ENCODE measurements at places on chromosomes 1 and 21.

- no peak for DNase-seq
Measured at GRCh38 chr1:55035904-55036303, 3.4 kb upstream of the PCSK9 start.

DNA sequence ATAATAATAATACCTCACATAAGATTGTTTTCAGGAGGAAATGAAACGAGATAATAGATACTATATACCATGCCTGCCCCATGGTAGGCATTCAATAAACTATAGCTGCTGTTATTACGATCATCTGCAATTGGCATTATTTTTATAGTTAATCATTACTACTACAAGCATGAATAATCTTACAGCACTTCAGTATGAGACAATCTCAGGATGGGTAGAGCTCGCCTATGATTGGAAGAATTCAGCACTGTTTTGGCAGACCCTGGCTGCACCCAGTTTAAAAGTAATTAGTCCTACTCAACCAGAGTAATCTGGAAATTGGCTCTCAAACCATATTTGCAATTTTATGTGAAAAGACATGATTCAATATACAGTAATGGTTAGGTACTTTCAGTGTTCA is 105.0 kb upstream of the DPYD start:
- no peak for DNase-seq

- no peak for DNase-seq
Measured at GRCh38 chr1:94039871-94040569, 80.9 kb downstream of the ABCA4 start.

GRCh38 chr1:38265293-38266196 is 219.0 kb upstream of the POU3F1 start:
- no peak for DNase-seq

DNA sequence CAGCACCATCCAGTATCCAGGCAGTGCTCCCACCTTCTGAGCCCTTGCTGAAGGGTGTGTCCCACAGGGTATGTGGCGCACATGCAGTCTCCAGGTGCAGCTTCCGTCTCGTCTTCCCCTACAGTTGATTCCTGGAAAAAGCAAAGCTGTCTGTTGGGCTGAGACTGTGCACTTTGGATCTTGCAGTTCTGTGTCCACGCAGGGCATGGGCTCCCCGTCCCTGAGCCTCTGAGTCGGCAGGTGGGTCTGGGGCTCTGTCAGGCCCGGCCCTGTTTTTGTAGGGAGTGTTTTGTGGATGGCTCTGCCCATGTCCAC is 32.8 kb downstream of the SNAP47 start:
- no peak for DNase-seq

- DNase-seq: no peak
Measured at GRCh38 chr1:101220906-101221305, 15.9 kb upstream of the S1PR1 start.

GRCh38 chr1:228376262-228376628 is 30.4 kb downstream of the TRIM11 start:
- no peak for DNase-seq

DNA sequence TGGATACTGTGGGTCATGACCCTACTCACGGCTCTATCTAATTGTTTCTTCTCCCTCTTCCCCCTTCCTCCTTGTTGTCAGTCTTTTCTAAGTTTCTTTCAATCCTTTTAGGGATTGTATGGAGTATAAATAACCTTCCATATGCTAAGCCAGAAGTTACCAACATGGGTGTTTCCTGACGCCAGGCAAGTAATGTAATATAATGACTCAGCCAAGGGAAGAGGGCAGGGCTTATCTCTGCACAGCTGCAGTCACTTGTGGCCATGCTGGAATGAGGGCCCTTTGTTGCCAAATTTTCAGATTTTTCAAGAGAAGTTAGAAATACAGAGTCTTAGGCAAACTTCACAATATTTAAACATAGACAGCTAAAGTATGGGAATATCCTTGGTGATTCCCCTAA is 194.6 kb downstream of the ST6GALNAC3 start:
- no peak for DNase-seq

- DNase-seq: no peak
Measured at GRCh38 chr1:169590932-169591331, 4.7 kb upstream of the F5 start.

GRCh38 chr1:23242414-23242813 is 25.1 kb upstream of the HTR1D start:
- DNase-seq: no peak

- DNase-seq: no peak
Measured at GRCh38 chr1:111843177-111843576, 87.5 kb downstream of the DDX20 start.

- no peak for DNase-seq
Measured at GRCh38 chr1:223833948-223834347, 11.8 kb downstream of the TP53BP2 start.

DNA sequence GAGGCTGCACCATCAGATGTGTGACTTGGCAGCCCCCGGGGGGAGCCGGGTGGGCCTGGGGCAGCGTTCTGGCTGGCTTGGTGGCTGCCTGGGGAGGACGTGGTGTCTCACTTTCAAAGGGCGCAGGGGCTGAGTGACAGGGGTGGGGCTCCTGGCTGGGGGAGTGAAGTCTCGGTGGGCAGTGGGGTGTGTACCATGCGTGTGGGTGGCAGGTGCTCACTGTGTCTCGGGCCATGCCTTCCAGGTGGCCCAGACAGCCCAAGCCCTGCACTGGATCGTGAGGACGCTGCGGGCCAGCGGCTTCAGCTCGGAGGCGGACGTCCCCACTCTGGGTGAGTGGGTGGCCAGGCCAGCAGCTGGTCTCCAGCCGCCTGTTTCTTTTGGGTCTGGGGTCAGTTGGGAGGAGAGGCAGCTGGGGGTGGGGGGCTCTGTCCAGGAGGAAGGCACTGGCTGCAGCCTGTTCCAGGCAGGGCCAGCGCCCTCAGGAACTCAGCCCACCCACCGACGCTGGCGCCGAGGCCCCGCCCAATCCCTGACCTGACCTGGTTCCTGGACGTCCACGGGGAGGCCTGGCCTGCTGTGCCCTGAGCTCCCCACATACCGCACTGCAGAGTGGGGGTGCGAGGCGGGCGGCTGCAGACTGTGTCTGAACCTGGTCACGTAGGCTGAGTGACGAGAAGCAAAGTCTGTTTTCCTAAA is 30.6 kb upstream of the LRRC3 start:
- DNase-seq: no peak

GRCh38 chr1:168506204-168506819 is 37.5 kb downstream of the XCL2 start:
- no peak for DNase-seq

DNA sequence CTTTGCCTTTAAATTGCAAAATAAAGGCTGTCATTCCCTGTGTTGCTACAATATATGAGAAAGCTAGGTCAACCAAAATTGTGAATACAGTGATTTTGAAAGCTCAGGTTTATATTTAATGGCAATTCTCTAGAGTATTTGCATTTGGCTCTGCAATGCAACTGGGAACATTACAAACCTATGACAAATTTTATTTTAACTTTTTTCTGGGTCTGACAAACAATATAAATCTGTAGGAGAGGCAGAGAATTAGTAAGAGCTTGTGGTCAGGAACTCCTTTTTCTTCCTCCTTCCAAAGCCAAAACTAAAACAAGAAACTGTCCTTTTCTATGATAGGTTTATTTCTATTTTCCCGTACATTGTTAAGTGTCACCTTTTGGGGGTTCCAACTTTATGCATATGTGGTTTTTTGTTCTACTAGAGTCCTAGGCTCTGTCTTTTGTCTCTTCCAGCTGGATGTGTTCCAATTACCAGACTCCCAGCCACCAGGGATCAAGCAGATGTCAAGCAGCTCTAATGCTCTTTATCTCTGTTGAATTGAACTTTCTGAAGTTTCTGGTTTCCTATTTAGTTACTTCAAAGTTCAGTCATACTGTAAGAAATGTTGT is 106.9 kb downstream of the ASH1L start:
- no peak for DNase-seq

DNA sequence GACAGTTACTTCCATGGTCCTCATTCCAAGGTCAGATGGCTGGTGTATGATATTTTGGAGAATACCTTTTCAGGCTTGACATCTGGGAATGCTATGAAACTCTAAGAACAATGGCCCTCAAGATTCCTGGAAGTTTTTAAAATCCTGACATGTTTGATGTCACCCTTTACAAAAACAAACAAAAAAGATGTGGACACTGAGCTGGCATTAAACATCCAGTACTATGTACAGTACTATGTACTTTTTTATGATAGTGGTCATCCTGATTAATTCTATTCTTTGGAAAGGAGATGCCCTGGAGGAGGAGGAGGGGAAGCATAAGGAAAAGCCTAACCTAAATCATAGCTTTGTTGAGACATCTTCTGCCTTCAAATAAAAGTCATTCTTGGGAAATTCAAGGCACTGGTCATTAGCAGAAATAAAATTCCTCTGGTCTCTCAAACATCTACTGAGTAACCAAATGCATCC is 235.4 kb downstream of the HMCN1 start:
- no peak for DNase-seq

DNA sequence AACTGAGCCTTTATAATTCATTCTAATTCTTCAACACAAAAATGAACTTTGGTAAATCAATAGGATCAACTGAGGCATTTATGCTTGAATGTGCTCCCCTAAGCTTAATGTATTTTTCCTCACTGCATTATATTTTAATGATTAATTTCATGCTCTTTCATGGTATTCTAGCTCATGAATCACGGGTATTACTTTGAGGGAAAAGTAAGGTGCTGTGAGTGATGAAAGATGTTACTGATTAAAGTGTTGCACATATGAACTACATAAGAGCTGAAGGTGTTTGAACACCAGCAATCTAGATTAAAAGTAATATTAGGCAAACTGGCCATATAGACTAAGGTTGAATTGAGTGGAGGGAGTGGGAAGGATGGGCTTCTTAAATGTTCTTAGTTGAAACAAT is 1.9 kb downstream of the DPYD start:
- DNase-seq: no peak

DNA sequence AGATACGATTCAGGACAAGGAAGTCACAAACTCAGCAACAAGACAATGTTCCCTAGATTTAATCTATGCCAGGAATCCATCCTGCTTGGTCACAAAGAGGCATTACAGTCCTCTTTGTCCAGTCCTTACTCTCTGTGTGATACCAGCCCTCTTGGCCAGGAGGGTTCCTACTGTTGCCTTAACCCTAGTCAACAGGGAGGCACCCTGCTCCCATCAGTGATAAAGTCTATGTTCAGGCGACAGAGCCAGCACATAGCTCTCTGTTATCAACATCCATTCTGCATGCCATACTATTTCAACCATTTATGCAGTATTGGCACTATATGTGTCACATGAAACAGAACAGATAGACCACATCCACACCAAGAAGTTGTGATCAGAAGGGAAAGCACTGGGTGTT is 4.4 kb upstream of the NPL start:
- DNase-seq: no peak

DNA sequence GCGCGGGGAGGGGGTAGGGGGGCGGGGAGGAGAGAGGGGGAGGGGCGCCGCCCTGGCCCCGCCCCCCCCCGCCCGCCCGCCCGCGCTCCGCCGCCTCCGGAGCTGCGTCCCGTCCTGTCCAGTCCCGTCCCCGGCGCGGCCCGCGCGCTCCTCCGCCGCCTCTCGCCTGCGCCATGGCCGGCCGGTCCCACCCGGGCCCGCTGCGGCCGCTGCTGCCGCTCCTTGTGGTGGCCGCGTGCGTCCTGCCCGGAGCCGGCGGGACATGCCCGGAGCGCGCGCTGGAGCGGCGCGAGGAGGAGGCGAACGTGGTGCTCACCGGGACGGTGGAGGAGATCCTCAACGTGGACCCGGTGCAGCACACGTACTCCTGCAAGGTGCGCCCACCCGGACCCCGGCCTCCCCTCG is at the start of gene AGRN:
TSS of gene AGRN (plus strand) at position 121 of the 405 bp plus-strand sequence. CDS start at position 174, 53 bp downstream.
- DNase-seq: no peak

GRCh38 chr1:201647094-201647493 is 108.2 kb downstream of the NAV1 start:
- no peak for DNase-seq

DNA sequence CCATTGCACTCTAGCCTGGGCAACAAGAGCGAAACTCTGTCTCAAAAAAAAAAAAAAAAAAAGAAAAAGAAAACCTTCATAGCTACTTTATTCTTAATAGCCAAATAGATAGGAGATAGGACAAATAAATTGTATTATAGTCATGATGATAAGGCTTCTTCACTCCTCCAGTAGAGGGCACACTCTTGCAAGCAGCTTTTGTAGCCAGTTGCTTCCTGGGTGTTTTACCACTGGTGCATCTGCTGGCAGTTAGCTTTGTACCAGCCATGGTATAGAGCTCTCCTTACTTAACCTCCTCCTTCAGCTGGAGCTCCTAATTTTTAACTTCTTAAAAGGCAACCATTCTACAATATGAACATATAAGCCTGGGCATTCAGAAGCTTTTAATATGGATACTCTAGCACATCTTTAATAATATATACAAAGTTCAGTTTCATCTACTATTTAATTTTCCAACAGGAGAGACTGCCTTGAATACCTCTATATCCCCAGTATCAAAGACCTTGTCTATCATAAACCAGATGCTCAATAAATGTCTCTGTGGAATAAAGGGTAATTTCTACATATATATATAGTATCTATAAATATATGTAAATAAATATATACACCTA is 35.8 kb downstream of the EVI5 start:
- no peak for DNase-seq

DNA sequence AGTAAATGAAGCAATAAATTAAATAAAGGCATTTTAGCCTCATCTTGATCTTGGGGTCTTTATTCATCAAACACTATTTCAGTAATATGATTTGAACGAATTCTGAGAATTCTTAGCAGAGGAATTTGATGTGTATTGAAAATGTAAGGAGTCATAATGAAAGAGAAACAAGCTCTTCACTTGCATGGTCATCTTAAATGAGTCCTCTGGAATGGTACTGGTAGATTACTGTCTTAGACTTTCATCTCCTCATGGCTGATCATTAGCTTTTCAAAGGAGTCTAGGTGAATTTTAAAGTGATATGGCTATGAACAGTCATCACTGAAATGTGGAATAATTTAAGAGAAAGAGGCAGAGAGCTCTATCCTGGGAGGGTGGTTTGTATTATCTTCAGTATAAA is 30.0 kb downstream of the PRRC2C start:
- DNase-seq: no peak

GRCh38 chr21:29152916-29153315 is 22.5 kb downstream of the MAP3K7CL start:
- no peak for DNase-seq

- DNase-seq: no peak
Measured at GRCh38 chr1:88043834-88044233, 640.2 kb upstream of the PKN2 start.

DNA sequence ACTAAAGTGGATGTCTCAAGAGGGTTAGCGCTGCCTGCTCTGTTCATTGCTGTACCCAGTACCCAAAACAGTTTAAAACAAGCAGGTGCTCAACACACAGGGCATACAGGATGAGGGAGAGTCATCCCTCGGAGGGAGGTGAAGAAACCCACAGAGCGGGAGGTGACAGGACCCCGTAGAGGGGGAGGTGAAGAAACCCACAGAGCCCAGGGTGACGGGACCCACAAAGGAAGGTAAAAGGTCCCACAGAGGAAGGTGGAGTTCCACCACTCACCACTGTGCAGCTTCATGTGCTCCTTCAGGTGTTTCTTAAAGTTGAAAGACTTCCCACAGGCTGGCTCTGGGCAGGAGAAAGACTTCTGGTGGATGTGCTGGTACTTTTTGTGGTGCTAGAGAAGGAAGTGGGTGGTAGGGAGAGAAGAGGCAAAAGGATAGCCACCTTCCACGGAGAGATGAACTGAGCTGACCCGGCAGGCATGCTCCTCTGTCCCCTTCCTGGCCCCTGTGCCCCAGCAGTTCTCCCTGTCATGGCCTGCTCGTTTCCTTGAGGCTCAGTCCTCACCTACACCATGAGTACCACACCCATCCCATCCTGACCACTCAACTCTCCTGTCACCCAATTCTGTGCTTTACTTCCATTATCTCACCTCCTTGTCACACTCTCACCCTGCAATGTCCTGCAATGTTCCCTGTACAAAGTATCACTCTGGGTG is 5.1 kb downstream of the ZNF692 start:
- no peak for DNase-seq
